ENCODE measurements at places on chromosomes 11 and 22.
A peak's percentile ranks its signal among the peaks of the same experiment; 100 is the strongest.

GRCh38 chr22:42685941-42686653 is 34.6 kb downstream of the A4GALT start:
- DNase-seq: peak; percentile 63

DNA sequence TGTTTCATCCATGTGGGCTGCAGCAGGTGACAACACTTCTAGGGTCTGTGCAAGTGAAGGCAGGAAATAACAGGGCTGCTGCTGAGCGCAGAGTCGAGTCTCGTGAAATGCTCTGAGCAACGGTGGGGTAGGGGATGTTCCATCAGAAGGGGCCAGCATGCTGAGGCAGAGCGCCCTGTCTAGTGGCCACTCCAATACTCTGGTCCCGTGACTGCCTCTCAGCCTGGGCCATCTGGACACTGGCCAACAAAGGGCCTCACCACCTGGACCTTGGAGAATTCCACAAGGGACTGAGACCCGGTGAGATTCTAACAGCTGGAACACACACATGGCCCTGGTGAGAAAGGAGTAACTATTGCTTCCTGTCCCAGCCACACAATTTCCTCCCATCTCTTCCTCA is 375.7 kb downstream of the SHANK2 start:
- no peak for DNase-seq

DNA sequence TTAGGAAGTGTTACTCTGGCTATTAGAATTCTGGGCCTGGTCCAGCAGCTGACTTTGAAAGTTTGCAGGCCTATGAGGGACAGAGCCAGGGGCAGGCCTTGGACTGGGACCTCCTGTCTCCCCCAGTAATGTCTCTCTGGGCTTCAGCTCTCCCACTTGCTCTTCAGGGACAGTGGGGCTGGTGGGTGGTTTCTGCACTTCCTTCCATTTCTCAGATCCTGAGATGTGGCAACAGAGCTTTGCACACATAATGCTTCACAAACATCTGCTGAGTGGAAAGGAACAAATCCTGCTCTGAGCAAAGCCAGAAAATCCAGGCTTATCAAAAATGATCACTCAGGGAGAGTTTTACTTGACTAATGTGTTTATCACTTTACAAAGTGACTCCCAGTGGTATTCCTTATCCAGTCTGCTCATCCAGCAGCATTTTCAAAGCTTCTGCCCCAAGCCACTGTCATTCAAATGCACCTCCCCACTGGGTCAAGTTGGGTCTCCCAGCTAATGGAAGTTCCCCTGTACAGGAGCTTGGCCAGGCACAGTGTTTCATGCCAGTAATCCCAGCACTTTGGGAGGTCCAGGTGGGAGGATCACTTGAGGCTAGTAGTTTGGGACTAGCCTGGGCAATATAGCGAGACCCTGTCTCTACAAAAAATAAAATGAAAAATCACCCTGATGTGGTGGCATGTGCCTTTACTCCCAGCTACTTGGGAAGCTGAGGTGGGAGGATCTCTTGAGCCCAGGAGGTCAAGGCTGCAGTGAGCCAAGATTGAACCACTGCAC is 13.5 kb upstream of the OSBP2 start:
- DNase-seq: no peak

DNA sequence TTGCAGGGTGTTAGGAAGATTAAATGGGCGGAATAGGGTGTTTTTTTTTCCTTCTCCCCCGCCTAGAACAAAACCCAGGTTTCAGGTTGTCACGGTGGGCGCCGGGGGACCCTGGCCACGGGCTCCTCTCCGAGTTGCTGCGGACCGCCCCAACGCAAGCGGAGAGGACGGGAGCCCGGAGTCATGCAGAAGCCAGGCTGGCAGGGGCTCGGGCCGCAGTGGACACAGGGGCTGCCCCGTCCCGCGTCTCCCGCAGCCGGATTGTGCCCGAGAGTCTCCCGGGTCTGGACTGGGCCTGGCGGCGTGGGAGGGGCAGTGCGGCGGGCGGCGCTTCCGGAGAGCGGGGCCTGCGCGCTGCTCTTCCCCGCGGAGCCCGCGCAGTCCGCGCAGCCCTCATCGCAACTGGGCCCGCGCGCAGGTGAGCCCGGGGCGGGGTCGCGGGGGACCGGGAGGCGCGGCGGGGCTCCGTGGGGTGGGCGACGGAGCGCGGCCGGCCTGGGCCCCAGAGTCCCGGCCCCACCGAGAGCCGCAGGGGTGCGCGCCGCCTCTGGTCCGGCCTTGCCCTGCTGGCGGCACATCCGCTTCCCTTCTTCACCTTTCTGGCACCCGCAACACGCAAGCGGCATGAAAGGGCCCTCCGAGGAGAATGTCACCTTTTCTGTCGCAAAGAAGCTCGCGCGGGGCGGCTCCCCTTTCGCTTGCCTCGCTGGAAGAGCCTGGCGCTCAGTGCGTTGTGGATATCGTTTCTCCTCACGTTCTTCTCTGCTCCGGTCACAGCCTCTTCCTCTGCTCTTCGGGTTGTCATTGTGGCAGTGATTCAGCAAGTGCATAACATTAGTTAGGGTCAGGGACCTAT is at the start of gene TIRAP:
Gene TIRAP (plus strand): TSS at position 358 of the 856 bp plus-strand sequence. CDS start 7,802 bp downstream, outside the sequence.
- peak; percentile 50 for DNase-seq

DNA sequence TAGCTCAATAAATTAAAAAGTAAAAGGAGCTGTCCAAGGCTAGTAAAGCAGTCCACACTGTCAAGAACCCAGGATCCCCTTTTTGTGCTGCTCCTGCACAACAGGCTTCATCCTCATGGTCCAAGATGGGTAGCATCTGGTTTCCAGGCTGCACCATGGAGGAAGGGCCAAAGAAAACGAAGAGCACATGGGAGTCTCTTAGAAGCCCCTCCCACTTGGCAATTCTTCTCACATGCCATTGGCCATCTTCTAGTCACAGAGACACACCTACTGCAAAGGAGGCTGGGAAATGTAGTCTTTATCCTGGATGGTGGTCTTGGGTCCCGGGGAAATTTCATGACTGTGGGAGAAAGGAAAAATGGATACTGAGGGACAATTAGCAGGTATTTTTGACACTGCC is 37.8 kb downstream of the PRR5L start:
- DNase-seq: peak; percentile 90

DNA sequence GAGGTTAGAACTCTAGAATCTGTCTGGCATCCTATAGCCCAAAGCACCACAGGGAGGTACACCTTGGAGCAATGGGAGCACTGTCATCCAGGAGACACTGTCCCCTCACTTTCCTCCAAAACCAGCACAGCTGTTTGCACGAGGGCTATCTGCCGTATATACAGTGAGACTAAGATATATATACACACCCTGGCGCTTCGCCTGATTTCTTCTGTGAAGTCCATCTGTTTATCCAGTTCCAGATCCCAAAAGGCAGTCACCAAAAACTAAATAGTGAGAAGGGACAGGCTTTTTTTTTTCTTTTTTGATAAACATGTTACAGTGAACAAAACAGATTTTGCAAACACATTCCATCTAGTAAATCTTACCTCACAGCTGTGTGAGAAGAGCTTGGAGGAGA is 68.5 kb downstream of the ARFGAP2 start:
- DNase-seq: no peak

- no peak for DNase-seq
Observed at GRCh38 chr11:113505541-113506375, 30.6 kb upstream of the DRD2 start.

DNA sequence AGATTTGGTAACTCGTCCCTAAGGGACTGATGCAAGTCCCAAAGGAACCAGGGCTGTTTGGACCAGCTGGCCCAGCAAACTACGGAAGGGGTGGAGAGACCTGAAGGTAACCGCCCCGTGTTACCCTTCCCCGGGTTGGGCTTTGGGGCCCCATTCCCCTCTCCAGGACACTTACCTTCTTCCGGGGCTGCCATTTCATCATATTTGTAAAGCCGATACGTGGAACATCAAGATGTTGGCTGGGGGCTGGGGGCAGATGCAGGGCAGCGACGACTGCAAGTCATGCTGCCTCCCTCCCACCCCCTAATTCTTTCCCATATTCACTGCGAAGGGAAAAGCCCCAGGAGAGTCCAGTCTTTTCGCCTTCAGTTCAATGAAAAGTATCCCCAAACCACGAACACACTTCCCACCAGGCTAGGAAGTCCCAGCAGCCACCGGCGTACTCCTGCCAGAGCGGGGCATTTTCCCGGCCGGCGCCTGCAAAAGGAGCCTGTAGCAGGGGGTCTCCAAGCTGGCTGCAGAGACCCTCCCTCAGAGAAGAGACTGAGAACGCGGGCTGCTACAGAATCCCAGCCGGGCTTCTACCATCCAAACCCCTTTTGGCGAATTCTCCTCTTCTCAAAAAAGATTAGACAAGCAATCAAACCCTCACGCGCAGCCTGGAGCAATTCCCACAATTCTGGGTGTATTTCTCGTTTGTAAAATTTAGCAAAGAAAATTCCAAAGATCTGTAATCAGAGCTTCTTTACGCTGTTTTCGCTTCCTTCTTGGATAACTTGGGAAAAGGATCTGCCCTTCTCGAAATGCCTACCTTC is 236.7 kb downstream of the TTC28 start:
- DNase-seq: no peak

DNA sequence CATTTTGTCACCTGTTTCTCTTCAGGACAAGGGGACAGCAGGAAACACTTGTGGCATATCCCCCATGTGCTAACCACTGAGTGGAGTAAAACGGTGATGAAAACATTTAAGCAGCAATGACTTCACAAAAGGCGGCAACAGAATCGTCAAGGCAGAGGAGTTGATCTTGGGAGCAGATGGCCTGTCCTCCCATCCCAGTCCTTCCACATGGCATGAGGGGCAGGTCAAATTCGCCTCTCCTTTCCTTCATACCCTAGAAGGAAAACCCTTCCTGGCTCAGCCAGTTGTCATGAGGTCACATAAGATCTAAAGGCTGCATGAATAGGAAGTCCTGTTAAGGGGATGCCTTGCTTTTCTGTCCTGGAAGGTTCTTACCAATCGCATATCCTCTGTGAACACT is 169.1 kb downstream of the MAML2 start:
- DNase-seq: no peak

GRCh38 chr22:21642584-21643448 is 714 bp downstream of the SDF2L1 start:
- DNase-seq: peak; percentile 69

GRCh38 chr22:19353363-19354131 is 62.0 kb upstream of the CLTCL1 start:
- no peak for DNase-seq

All from NCI-H2171 treated with DMSO at 0.1 percent for 48 hours (cell line).